Aorta (tissue), 5 donors: ENCODE measurements at places on chromosomes 13 and 19. TPM values are rescaled to one million over a fixed set of nuclear protein-coding genes. Genes with fewer than 3 reads are reported as not detected.

The ZNF506 gene
- polyA plus RNA-seq: 4.1 TPM

The PRR22 gene
- 5.2 TPM for polyA plus RNA-seq

The KIR2DL1 gene
- polyA plus RNA-seq: not detected

The DCT gene
- polyA plus RNA-seq: not detected

The ZNF625 gene
- polyA plus RNA-seq: 2.3 TPM

The TRPM4 gene
- polyA plus RNA-seq: 21.3 TPM

The SPRED3 gene
- 11.3 TPM for polyA plus RNA-seq

The CHST8 gene
- 0.36 TPM for polyA plus RNA-seq

The AMER2 gene
- polyA plus RNA-seq: under 0.01 TPM

The PRODH2 gene
- not detected for polyA plus RNA-seq

The COX6B2 gene
- not detected for polyA plus RNA-seq

The MBD3L4 gene
- not detected for polyA plus RNA-seq

GRCh38 chr13:40189426-40189825 lies 477.0 kb downstream of the FOXO1 start:
- DNase-seq: no peak

GRCh38 chr13:35472323-35472881 lies 4.1 kb downstream of the MAB21L1 start:
- no peak for DNase-seq

- no peak for DNase-seq
Measured at GRCh38 chr13:97220151-97220900, 1.8 kb upstream of the MBNL2 start.

DNA sequence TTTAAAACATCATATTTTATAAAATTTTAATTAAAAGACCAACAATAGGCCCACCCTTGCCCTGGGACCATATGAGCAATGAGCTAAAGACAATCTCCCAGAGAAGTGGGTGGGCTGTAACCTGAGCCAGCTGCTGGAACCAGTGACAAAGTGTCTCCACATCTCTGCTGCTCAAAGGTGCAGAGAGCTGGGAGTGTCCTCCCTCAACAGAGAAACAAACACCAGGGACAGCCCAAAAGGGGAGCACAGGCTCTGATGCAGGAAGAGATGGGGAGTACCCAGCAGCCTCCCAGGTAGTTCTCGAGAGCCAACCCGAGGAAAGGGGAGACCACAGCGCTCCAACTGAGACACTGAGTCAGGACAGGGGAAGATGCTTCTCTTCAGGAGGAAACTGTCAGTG lies 39.1 kb downstream of the DOCK9 start:
- DNase-seq: no peak

- DNase-seq: no peak
Measured at GRCh38 chr19:45591004-45591637, 6.5 kb upstream of the OPA3 start.

- DNase-seq: peak; percentile 57
Measured at GRCh38 chr19:46972311-46972710, 47.3 kb upstream of the NPAS1 start.

- no peak for DNase-seq
Measured at GRCh38 chr19:29096896-29097295, 116.1 kb downstream of the UQCRFS1 start.

- no peak for DNase-seq
Measured at GRCh38 chr19:46626446-46626845, 1.6 kb upstream of the PTGIR start.

DNA sequence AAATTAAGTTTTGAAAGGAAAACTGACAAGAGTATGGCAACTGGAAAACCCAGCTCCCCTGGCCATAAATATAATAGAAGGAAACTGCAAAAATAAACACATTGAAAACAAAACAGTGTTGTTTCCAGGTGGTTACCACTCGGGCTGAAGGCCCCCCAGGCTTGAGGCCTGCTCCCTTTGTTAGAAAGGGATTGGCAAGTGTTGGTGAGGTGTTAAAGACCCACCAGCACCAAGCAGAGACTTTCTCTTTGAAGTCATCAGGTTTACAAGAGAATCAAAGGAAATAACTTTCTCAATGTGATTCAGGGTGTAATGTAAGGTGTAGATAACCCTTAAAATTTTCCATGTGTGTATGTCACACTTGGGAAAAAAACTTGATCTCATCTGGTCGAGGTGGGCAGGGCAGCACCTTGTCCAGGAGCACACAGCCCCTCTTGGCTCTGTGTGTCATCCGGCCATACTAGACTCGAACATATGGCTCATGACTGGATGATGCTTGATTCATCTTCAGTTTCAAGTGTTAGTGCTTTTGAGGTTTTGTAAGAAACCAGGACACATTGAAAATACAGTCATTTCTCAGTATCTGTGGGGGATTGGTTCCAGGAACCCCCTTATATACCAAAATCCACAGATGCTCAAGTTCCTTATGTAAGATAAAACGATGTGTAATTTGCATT lies 7.8 kb downstream of the ACTN4 start:
- no peak for DNase-seq

GRCh38 chr13:76884186-76884906 lies 1.9 kb downstream of the KCTD12 start:
- peak; percentile 67 for DNase-seq

GRCh38 chr13:98234348-98234747 lies 57.3 kb upstream of the RNF113B start:
- DNase-seq: no peak

GRCh38 chr19:39676004-39676403 lies 20.3 kb downstream of the LGALS16 start:
- no peak for DNase-seq

- no peak for DNase-seq
Measured at GRCh38 chr19:52138278-52138982, 1.3 kb downstream of the ZNF616 start.

- no peak for DNase-seq
Measured at GRCh38 chr13:99332456-99332855, 25.3 kb upstream of the GPR183 start.

DNA sequence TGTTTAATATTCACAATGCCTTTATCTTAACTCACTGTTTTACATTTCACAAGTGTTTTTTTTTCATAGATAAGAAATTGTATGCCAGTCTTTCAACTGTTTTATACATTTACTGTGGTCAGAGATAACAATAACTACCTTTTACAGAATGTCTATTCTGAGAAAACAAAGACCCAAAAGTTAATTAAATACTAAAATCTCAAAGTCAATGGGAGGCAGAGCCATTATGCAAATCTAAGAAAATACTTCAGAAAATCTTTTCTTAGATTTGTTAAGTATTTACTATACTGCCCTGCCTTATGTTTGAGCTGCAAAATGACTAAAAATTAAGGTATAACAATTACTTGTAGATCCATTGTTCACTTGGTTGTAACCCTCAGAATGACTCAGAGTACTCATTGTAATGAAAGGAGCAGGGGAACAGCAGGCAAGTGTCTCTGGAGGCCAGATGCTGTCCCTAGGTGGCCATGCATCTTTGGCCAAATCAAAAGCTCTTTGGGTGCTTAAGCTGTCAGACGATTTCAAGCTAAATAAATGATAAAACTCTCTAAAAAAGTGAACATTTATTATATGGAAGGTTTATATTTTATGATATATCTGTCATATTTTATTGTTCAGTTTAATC lies 770.1 kb upstream of the PCDH20 start:
- DNase-seq: no peak

GRCh38 chr13:48505012-48505411 lies 27.9 kb downstream of the RCBTB2 start:
- no peak for DNase-seq

DNA sequence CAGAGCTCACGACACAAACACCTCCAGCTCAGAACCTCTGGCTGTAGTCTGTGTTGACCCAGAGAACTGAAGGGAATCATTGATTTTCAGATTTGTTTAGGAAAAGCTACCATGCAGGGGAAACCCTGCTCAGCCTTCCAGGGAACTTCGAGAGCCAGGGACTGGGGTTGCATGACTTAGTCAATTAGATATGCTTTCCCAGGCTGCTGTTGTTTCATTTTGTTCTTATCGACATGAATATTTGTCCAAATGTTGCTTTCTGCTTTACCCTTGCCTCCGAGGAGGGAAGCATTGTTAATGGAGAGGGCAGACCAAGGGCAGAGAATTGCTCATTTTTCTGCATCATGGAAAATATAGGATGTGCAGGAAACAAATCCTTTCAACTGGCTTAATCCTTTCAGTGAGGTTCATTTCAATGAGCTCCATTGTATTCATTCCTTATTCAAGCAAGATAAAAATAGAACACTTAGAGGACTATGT lies 82.5 kb downstream of the KLF5 start:
- DNase-seq: no peak

DNA sequence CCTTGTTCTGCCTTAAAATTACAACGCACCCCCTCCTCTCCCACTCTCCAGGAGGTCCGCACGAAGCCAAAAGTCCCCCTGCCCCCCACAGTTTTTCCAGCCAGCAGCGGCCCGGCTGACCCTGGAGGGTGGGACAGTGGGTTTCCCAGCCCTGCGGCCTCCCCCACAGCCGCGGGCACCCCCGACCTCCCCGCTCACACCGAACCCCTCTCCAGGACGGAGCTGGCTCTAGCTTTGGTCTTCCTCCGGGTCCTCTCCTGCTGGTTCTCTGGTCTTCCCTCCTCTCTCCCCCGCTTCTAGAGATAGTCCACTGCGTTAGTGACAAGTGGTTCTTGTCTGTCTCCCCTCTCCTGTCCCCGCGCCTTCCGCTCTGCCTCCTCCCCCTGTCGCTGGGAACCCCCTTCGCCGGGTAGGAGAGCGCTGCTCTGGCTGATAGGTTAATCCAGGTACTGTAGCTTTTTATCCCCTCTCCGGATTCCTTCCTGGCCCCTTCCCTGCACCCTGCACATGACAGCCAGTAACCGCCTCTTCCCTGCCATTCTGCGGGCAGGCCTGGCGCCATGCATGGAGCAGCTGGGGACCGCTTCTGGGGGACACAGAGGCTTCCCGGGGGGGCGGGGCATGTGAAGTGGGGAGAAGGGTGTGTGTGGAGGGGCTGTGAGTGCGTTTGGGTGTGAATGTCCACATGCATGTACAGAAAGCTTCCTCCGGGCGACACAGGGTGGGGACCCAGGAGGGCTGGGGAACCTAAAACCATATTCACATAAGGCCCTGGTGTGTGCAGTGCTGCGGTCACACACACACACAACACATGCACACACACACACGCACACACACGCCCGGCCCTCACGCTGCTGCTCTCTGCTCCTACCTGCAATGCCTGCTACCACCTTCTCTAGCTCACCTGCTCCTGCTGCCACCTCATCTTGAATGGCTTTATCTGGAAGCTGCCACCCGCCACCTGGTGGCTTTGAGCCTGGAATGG lies 17.2 kb downstream of the PRR36 start:
- no peak for DNase-seq

DNA sequence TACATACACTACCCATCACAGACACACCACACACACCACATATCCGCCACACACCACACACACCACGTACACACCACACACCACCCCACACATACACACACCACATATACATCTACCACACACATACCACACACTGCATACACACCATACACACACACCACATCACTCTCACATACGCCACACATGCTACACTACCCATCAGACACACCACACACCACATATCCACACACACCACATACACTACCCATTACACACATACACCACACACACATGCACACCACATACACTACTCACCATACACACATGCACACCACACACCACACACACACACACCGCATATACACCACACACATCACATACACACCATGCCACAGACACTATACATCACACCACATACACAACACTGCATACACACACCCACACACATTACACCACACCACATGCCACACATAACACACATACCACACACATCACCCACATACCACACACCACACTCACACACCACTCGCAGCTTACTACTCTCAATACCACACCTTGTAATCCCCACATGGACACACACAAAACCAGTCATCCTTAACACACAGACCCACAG lies 9.5 kb downstream of the ERFL start:
- no peak for DNase-seq

DNA sequence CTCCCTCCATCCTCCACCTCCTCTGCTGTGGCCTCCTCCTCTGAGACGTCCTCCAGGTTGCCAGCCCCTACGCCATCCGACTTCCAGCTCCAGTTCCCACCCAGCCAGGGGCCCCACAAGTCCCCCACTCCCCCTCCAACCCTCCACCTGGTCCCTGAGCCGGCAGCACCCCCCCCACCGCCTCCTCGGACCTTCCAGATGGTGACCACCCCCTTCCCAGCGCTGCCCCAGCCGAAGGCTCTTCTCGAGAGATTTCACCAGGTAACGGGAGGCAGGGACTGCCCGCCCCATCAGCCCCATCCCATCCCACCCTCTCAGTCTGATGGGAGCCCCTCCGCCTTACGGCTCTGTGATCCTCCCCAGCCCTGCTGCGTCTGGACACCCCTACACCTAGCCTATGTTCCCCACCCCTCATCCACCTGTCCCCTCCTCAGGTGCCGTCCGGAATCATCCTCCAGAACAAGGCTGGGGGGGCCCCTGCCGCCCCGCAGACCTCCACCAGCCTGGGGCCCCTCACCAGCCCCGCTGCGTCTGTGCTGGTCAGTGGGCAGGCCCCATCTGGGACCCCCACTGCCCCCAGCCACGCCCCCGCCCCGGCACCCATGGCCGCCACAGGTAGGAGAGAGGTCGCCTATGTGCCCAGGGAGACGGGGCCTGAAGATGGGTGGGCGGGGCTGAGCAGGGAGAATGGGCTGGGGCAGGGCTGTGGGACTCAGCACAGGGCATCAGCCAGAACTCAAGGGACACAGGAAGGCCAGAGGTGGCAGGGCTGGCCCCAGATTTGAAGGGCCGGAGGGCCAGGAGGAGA lies 18.6 kb upstream of the EHD2 start:
- no peak for DNase-seq

DNA sequence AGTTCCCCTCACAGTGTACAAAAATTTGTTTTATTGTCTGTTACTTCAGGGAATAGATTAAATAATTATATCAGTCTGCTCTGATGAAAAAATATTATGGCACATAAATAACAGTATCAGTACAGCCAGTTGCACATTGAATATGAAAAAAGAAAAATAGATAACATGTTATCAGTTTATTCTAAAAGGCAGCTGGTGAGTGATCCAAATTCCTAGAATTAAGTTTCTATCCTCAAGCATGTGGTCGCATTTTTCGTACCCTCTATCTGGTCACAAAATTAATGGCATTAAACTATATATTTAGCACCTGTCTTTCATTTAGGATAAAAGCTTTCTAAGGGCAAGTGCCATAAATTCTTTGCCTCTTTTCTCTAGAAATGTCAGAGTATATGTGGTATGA lies 944.8 kb upstream of the PCDH9 start:
- no peak for DNase-seq

DNA sequence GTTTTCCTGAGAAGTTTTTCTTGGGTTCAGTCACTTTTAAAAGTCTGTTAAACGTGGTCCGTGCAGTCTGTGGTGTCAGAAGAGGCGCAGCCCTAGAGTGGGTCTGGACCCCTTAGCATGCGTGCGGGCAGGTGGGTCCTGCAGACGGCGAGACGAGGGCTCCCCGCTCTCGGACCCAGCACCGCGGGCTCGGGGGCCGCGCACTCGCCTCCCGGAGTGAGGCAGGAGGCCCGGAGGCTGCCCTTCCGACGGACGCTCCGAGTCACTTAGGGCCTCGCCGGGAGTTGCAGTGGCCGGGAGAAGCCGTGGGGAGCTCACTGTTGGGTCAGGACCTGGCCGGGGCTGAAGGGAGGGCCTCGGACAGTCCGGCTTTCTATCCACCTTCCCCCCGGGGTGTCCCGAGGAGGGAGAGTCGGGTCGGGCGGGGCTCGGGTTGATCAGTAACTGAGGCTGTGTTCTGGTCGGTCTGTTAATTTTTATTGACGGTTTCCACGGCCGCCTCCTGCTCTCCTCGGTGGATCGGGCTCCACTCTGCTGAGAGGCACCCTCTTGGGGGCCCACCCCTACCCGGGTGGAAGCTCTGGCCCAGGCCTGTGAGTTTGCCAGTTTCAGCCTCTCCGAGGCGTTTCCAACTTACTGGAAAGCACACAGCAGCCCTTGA lies 1.3 kb downstream of the PTBP1 start:
- no peak for DNase-seq

- DNase-seq: no peak
Measured at GRCh38 chr13:110343241-110343865, 36.3 kb downstream of the COL4A2 start.
